ENCODE measurements at places on chromosomes 4 and X. TPM values are rescaled to one million over a fixed set of nuclear protein-coding genes. Genes with fewer than 3 reads are reported as not detected.

The NELFA gene
- 17.5 TPM for total RNA-seq

The NPY1R gene
- under 0.01 TPM for total RNA-seq

The TMEM271 gene
- not detected for total RNA-seq

The MAN2B2 gene
- total RNA-seq = 53.1 TPM

The MAMLD1 gene
- 1.2 TPM for total RNA-seq

The NRK gene
- total RNA-seq = 0.51 TPM

The SMPX gene
- not detected for total RNA-seq

The CLDN34 gene
- total RNA-seq = not detected

The IBSP gene
- total RNA-seq = not detected

The SLC2A9 gene
- total RNA-seq = 2.7 TPM

The MAGEE2 gene
- not detected for total RNA-seq

The TLR7 gene
- not detected for total RNA-seq

The TRIML1 gene
- total RNA-seq = not detected

The ATP1B4 gene
- not detected for total RNA-seq

The NXF2 gene
- not detected for total RNA-seq

The STK32B gene
- 1.6 TPM for total RNA-seq

The SLC49A3 gene
- 1.4 TPM for total RNA-seq
